Left ventricle myocardium inferior (tissue), 1 donor: ENCODE measurements at places on chromosomes 16 and 17. TPM values are rescaled to one million over a fixed set of nuclear protein-coding genes. Genes with fewer than 3 reads are reported as not detected.
A peak's percentile ranks its signal among the peaks of the same experiment; 100 is the strongest.

The TAC4 gene
- 0.44 TPM for total RNA-seq

- H3K27me3 ChIP-seq, result no peaks in the 10 kb centered on the region
- peaks cover 3% of the 10 kb centered on the region for H3K4me1 ChIP-seq
- no peak overlapping the region for H3K27ac ChIP-seq
- no peak overlapping the region for H3K4me3 ChIP-seq
- H3K36me3 ChIP-seq, result no peaks in the 10 kb centered on the region
- DNase-seq, result no peak
Measured at GRCh38 chr16:12419151-12419550, 384.5 kb downstream of the CPPED1 start.

DNA sequence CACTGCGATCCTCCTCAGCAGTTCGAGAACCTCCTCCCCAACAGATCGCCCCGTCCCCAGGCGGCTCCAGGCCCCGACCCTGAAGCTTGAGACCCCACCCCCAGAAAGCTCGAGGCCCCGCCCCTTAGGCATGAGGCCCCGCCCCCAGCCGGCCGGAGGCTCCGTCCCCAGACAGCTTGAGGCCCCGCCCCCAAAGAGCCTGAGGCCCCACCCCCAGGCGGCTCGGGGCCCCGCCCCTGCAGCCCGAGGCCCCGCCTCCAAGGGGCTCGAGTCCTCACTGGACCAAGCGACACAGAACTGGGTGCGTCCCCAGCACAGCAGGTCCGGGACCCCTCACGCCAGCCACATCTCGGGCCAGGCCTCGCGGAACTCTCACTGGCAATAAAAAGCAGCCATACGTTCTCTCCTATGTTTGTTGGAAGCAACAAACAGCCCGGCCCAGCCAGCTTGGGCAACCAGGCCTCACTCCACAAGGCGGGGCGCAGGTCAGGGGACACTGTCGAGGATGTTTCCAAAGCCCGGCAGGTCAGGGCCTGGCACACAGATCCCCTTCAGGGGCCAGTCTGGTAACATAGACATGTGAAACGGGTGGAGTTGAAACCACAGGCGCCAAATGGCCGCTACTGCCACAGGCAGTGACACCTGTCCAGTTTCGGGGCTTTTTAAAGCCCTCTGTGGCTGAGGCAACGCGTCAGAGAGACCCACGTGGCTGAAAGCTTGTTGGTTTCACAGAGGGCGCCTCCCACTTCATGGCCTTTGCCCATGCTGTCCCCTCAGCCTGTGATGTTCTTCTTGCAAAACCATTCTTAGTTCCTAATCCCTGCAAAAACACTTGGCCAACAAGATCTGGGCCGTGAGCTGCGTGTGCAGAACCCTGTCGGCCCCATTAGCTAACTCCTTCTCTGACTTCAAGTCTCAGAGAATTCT lies 224.2 kb downstream of the PARN start:
- H3K27ac ChIP-seq, result no peak overlapping the region
- H3K4me1 ChIP-seq, result peaks cover 5% of the 10 kb centered on the region
- no peak overlapping the region for H3K4me3 ChIP-seq

GRCh38 chr16:4114257-4115208 lies 1.7 kb downstream of the ADCY9 start:
- peaks cover 65% of the 10 kb centered on the region for H3K4me1 ChIP-seq
- peak overlapping the region; percentile 82 for H3K4me3 ChIP-seq
- peak overlapping the region; percentile 82 for H3K27ac ChIP-seq
- no peaks in the 10 kb centered on the region for H3K36me3 ChIP-seq

GRCh38 chr16:23857256-23857880 lies 21.6 kb downstream of the PRKCB start:
- H3K27ac ChIP-seq, result no peak overlapping the region
- no peak for DNase-seq
- H3K27me3 ChIP-seq, result peaks cover 71% of the 10 kb centered on the region
- H3K36me3 ChIP-seq, result no peaks in the 10 kb centered on the region
- H3K4me1 ChIP-seq, result peaks cover 4% of the 10 kb centered on the region
- H3K4me3 ChIP-seq, result no peak overlapping the region

DNA sequence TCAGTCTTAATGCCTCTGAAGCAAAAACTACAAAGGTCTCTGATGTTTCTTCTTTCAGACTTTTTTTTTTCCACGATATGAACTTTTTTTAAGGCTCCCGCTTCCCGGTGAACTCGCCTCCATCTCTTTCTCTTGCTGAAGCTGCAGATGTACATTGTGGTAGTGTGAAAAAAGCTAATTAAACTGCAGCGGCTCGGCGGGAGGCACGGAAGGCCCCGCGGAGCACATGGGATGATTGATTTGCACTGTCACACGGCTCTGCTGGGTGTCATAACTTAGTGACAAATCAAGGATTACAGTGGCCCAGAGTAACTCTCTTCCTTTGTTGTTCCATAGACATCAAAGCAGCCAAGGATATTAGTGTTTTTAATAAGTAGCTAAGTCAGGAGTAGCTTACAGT lies 196.3 kb downstream of the AXIN2 start:
- no peak for DNase-seq
- H3K27me3 ChIP-seq, result peaks cover 31% of the 10 kb centered on the region
- H3K36me3 ChIP-seq, result no peaks in the 10 kb centered on the region
- no peak overlapping the region for H3K4me3 ChIP-seq
- H3K27ac ChIP-seq, result no peak overlapping the region
- H3K4me1 ChIP-seq, result no peaks in the 10 kb centered on the region

GRCh38 chr16:50467943-50468748 lies 80.0 kb upstream of the NKD1 start:
- peaks cover 100% of the 10 kb centered on the region for H3K27me3 ChIP-seq
- DNase-seq, result no peak

DNA sequence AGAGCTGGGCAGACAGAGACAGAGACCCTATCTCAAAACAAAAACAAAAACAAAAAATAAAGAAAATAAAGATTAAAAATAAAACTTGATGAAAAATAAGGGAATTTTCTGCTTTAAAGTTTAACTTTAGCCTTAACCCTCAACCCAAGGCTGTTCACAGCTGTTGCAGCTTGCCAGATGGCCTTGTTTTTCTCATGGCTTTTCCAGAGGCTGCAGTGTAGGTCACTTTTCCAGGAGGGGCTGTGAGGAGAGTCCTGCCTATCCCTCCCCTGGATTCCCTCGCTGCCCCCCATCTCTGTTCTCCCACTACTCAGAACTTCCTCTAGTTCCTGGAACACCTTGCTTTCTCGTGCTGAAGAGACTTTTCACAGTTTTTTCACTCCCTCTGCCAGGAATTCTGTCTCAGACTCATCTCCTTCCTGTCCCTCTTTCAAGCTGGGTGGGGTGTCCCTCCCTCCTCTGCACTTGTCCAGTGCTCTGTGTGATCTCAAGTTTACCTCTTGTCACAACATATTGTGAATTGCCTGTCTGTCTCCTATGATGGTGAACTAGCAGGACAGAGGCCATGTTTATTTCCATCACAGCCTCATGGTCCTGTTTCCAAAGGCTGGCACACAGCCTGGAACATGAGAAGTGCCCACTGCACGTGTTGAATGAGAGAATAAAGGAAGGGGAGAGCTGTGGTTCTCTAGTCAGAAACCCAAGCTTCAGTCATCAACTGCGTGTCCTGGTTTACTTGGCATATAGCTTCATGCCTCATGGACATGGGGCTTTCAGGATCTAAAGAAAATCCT lies 69.9 kb upstream of the MSI2 start:
- H3K4me1 ChIP-seq, result no peaks in the 10 kb centered on the region
- DNase-seq, result no peak
- H3K27ac ChIP-seq, result no peak overlapping the region
- H3K36me3 ChIP-seq, result no peaks in the 10 kb centered on the region
- H3K27me3 ChIP-seq, result peaks cover 7% of the 10 kb centered on the region

DNA sequence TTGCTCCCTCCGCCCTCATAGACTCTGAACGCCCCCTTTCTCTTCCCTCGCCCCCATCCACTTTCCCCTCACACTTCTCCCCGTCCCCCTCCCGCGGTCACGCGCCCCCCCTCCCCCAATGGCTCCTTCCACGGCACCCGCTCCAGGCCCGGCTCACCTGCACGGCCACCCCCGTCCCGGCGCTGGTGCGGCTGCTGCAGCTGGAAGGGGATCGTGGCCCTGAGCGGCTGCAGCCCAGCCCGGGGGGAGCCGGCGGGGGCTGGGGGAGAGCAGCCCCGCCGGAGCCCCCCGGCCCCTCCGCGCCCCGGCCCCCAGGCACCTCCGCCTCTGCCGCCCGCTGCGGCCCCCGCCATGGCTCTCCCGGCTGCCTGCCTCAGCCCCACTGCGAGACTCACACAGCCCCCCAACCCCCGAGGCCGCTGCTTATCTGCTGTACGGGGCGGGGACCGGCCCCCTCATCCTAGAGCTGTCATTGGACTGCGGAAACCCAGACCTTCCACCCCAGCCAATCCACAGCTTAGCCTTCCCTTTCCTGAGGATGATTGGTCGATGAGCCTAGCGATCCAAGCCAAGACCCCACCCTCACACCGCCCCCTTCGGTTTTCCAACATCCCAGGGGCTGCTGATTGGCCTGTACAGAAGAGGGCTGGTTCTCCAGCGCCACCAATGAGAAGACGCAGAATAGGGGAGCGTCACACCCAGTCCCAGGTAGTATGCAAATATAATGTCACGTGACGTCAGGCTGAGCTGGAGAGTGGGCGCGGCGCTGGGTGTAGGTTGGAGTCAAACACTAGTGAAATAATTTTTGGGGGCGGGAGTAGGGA lies at the start of gene FAM117A:
Gene FAM117A, minus strand, starts transcription at position 397 of the 824 bp plus-strand sequence. Its CDS starts 44 bp downstream, at position 353.
- peak within 1 kb of the TSS; percentile 83 for H3K27ac ChIP-seq
- peak within 1 kb of the TSS; percentile 81 for H3K4me3 ChIP-seq
- peaks cover 49% of the 10 kb centered on the region for H3K4me1 ChIP-seq
- H3K27me3 ChIP-seq, result no peaks in the 10 kb centered on the region
- DNase-seq, result peak; percentile 94

The NPIPA2 gene
- 3.6 TPM for total RNA-seq

- H3K27me3 ChIP-seq, result no peaks in the 10 kb centered on the region
- no peaks in the 10 kb centered on the region for H3K4me1 ChIP-seq
- H3K4me3 ChIP-seq, result no peak overlapping the region
- no peaks in the 10 kb centered on the region for H3K36me3 ChIP-seq
Measured at GRCh38 chr16:76729525-76729924, 452.3 kb downstream of the CNTNAP4 start.
